Karpas-422 (cell line): ENCODE measurements at places on chromosomes 12 and 14. TPM values are rescaled to one million over a fixed set of nuclear protein-coding genes. Genes with fewer than 3 reads are reported as not detected.

GRCh38 chr14:68779761-68780323 lies 13.0 kb downstream of the ZFP36L1 start:
- H3K27me3 ChIP-seq, result no peaks in the 10 kb centered on the region
- H3K36me3 ChIP-seq, result no peaks in the 10 kb centered on the region
- no peak for DNase-seq
- no peaks in the 10 kb centered on the region for H3K4me1 ChIP-seq

MSI1 gene
- not detected in 2 replicates for total RNA-seq

DNA sequence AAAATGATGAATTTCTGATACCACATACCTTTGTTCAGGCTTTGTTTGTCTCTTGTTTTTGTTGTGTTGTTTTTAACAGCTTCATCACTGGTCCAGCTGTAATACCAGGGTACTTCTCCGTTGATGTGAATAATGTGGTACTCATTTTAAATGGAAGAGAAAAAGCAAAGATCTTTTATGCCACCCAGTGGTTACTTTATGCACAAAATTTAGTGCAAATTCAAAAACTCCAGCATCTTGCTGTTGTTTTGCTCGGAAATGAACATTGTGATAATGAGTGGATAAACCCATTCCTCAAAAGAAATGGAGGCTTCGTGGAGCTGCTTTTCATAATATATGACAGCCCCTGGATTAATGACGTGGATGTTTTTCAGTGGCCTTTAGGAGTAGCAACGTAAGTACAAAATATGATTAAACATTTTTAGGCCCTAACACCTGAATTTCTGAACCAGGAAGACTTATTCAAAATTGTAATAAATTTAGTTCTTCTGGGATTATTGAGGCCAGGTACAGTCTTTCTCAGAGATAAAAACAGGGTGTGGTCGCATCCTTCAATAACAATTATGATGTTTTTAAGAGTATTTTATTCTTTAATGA lies 22.4 kb downstream of the RXYLT1 start:
- no peak overlapping the region for H3K4me3 ChIP-seq
- H3K36me3 ChIP-seq, result peaks cover 3% of the 10 kb centered on the region; the same call in 1 of the 2 replicates
- peak; percentile 72 for DNase-seq
- no peaks in the 10 kb centered on the region for H3K27me3 ChIP-seq
- H3K4me1 ChIP-seq, result peaks cover 7% of the 10 kb centered on the region
- no peak overlapping the region for H3K27ac ChIP-seq

MYH6 gene
- total RNA-seq, result not detected in 2 replicates

DNA sequence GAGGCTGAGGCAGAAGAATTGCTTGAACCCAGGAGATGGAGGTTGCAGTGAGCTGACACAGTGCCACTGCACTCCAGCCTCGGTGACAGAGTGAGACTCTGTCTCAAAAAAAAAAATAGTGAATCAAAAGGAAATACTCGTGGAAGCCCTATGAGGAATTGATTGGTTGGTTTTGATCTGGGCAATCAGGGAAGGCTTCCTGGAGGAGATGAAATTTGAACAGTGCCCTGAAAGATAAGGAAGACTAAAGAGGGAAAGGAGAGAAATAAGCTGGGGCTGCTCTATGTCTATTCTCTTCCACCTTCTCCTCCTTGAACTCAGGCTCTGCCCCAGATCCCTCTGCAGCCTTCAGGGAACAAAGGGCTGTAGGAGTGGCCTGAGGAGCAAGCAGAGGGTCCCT lies 54.1 kb downstream of the IRF2BPL start:
- DNase-seq, result no peak
- H3K36me3 ChIP-seq, result no peaks in the 10 kb centered on the region
- no peak overlapping the region for H3K27ac ChIP-seq

GRCh38 chr12:45599196-45599595 lies 130.3 kb upstream of the ARID2 start:
- H3K4me1 ChIP-seq, result no peaks in the 10 kb centered on the region
- H3K36me3 ChIP-seq, result no peaks in the 10 kb centered on the region
- no peak overlapping the region for H3K4me3 ChIP-seq

IRAK3 gene
- not detected in 2 replicates for total RNA-seq

CEP170B gene
- 0.56 and 0.94 TPM in 2 replicates for total RNA-seq

DNA sequence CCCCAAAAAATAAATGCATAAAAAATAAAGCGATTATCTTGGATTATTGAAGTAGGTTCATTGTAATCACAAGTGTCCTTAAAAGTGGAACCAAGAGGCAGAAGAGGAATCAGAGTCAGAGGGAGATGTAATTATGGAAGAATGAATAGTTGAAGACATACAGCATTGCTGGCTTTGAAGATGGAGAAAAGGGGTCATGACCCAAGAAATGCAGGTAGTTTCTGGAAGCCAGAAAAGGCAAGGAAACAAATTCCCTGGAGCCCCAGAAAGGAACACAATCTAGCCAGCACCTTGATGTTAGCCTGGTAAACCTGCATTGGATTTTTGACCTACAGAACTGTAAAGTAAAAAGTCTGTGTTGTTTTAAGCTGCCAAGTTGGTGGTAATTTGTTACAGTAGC lies 57.5 kb upstream of the PTGR2 start:
- H3K36me3 ChIP-seq, result no peaks in the 10 kb centered on the region
- no peaks in the 10 kb centered on the region for H3K27me3 ChIP-seq
- no peak for DNase-seq
- H3K4me3 ChIP-seq, result no peak overlapping the region
- H3K4me1 ChIP-seq, result peaks cover 7% of the 10 kb centered on the region

GRCh38 chr12:49093792-49094159 lies 825 bp downstream of the DHH start:
- H3K4me3 ChIP-seq, result peak overlapping the region; percentile 49; the same call in 1 of the 2 replicates
- no peak for DNase-seq
- no peak overlapping the region for H3K27ac ChIP-seq
- H3K27me3 ChIP-seq, result no peaks in the 10 kb centered on the region
- peaks cover 18% of the 10 kb centered on the region for H3K4me1 ChIP-seq

DNA sequence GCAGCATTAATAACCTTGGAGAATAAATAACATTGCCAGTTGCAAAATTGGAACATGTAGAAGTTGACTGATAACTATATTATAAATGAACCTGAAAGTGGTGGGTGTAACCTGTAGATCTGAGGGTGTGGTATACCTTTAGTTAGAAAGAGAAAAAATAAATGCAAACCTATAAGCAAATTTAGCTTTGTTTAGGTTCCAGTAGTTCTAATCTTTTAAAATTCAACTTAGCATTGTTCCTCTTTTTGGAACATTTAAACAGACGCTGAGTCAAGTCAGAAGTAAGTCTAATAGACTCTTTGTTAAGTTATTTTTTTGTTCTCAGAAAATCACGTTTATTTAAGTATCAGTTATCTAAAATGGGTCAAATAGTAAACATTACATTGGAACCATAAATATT lies 120.0 kb downstream of the DNAI7 start:
- H3K27me3 ChIP-seq, result no peaks in the 10 kb centered on the region
- H3K36me3 ChIP-seq, result peaks cover 83% of the 10 kb centered on the region
- DNase-seq, result no peak
- peaks cover 48% of the 10 kb centered on the region for H3K4me1 ChIP-seq

GRCh38 chr12:65025136-65025535 lies 96.0 kb downstream of the WIF1 start:
- no peaks in the 10 kb centered on the region for H3K27me3 ChIP-seq
- H3K36me3 ChIP-seq, result no peaks in the 10 kb centered on the region
- H3K4me3 ChIP-seq, result no peak overlapping the region

DNA sequence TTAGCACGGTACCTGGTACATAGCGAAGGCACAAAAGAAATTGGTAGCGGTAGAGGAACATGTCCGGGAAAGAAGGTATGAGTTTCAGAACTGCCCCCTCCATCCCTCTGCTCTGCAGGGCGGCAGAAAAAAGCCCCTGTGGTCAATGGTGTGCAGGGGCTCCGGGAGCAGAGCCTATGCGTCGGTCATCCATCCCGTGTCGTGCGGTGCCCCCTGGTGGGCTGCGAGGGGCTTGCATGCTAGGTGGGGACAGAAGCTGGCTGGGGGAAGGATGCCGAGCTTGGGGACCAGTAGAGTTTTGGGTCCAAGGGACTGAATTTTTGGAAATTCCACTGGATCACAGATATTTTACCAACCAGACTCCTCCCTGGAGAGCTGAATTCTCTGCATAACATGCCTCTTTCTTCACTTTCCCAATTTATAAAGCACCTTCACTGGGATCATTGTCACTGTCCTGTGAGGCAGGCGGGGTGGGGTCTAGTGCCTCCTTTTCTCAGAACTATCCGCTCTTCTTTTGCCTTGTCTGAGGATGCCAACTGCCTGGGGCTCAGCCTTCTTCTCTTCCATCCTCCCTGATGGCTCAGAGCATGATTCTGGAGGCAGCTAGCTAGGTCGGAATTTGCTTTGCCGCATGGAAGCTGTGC lies 148.7 kb downstream of the SMOC1 start:
- no peak overlapping the region for H3K4me3 ChIP-seq
- peak; percentile 93 for DNase-seq
- no peak overlapping the region for H3K27ac ChIP-seq
- no peaks in the 10 kb centered on the region for H3K36me3 ChIP-seq
- H3K4me1 ChIP-seq, result no peaks in the 10 kb centered on the region

GRCh38 chr12:108918206-108918605 lies 38.3 kb downstream of the DAO start:
- no peak for DNase-seq
- no peaks in the 10 kb centered on the region for H3K4me1 ChIP-seq
- no peaks in the 10 kb centered on the region for H3K36me3 ChIP-seq

CFAP54 gene
- not detected in 2 replicates for total RNA-seq
